ENCODE measurements at places on chromosomes 3 and 15.

GRCh38 chr3:120113128-120114116, 19.2 kb upstream of the GSK3B start:
- no peak overlapping the region for H3K4me3 ChIP-seq
- DNase-seq: no peak
- H3K27me3 ChIP-seq: peaks cover 4% of the 10 kb centered on the region
- H3K36me3 ChIP-seq: peaks cover 2% of the 10 kb centered on the region

DNA sequence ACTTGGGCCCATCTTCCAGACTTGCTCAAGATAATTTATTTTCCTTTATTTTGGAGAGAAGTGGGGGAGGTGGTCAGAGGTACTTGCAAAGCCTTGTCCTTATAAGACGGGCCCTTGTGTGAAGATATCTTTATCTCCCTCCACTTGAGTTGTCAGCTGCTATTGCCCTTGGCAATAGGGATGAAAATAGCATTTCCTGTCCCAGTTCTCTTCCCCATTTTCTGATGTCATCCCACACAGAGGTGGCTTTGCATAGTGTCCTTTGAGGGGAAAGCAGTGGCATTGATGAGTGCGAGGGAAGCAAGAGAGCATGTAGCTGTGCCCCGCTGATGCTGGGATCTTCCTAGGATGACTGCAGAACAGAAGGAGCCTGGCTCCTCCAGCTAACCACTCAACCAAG, 41.9 kb upstream of the TUBGCP5 start:
- no peak overlapping the region for H3K27ac ChIP-seq
- H3K27me3 ChIP-seq: peaks cover 9% of the 10 kb centered on the region
- no peak for DNase-seq
- no peaks in the 10 kb centered on the region for H3K4me1 ChIP-seq
- H3K4me3 ChIP-seq: no peak overlapping the region
- H3K36me3 ChIP-seq: no peaks in the 10 kb centered on the region

- DNase-seq: peak; percentile 14
- peaks cover 14% of the 10 kb centered on the region for H3K27me3 ChIP-seq
- no peaks in the 10 kb centered on the region for H3K4me1 ChIP-seq
- H3K36me3 ChIP-seq: no peaks in the 10 kb centered on the region
- H3K27ac ChIP-seq: no peak overlapping the region
Measured at GRCh38 chr3:45781841-45782240, 14.5 kb downstream of the SLC6A20 start.

DNA sequence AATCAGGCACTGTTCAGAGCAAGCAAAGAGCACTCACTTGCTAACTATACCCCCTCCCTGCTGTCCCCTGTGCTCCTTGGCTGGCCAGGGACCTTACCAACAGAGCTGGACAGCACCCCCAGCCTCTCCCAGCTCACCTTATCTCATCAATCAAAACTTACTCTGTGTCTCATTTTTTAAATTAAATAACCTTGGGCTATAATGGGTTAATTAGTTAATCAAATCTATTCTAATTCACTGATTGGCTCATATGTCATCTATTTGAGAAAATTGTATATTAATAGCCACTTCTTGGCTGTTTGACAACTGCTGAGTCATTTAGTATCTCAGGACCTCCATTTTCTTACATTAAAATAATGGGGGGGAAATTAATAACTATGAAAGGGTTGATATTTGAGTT, 22.9 kb downstream of the IL5RA start:
- no peaks in the 10 kb centered on the region for H3K36me3 ChIP-seq
- no peak overlapping the region for H3K27ac ChIP-seq
- DNase-seq: no peak
- no peak overlapping the region for H3K4me3 ChIP-seq

- DNase-seq: peak; percentile 59
- H3K27ac ChIP-seq: no peak overlapping the region
- no peak overlapping the region for H3K4me3 ChIP-seq
- peaks cover 3% of the 10 kb centered on the region for H3K4me1 ChIP-seq
- no peaks in the 10 kb centered on the region for H3K27me3 ChIP-seq
Measured at GRCh38 chr3:43523454-43524053, 98.3 kb downstream of the ANO10 start.

DNA sequence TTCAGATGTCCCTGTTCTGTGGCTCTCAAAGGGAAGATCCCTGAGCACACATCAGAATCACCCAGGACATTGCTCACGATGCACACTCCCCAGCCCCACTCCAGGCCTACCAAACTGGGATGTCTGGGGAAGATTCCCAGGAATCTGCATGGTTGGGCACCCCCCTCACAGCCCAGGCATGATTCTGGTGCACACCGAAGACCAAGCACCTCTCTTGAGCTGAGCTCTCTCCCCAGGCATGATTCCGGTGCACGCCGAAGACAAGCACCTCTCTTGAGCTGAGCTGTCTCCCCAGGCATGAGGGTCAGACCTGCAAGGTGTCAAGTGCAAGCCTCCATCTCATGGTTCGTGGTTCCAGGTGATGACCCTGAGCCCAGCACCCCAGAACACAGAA, 112.2 kb upstream of the MEF2A start:
- no peak overlapping the region for H3K4me3 ChIP-seq
- peaks cover 36% of the 10 kb centered on the region for H3K4me1 ChIP-seq

DNA sequence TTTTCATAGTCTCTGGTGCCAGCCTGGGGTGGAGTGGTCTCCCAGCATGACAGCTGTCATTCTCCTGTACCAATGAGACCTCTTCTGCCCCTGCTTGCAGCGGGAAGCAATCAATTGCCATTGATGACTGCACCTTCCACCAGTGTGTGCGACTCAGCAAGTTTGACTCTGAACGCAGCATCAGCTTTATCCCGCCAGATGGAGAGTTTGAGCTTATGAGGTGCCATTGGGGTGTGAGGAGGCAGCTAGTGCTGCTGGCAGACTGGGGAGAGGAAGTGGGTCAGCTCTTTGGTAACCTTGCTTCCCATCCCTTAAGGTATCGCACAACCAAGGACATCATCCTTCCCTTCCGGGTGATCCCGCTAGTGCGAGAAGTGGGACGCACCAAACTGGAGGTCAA, 4.4 kb upstream of the ABCF3 start:
- DNase-seq: no peak
- H3K27ac ChIP-seq: no peak overlapping the region
- H3K27me3 ChIP-seq: no peaks in the 10 kb centered on the region
- H3K36me3 ChIP-seq: peaks cover 42% of the 10 kb centered on the region

DNA sequence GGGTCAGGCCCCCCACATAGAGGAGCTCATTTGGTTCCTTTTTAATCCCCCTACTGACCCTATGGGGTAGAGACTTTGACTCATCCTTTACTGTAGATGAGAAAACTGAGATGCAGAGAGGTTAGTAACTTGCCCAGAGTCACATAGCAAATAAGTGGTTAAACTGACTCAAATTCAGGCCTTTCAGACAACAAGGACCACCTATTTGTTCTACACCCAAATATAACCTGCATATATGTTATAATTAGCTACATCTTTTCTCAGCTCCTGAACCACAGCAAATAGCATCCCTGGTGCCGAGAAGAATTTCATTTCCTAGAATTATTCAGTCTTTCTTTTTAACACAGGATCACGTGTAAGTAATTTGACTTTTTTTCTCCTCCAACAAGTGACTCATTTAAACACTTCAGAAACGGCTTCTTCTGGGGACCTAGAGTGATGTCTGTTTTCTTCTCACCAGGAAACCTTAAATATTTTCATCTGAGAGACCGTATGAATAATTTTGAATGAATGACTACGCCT, 57.4 kb downstream of the MGLL start:
- H3K27ac ChIP-seq: peak overlapping the region; percentile 89
- H3K4me3 ChIP-seq: peak overlapping the region; percentile 8
- H3K27me3 ChIP-seq: peaks cover 3% of the 10 kb centered on the region
- H3K4me1 ChIP-seq: peaks cover 70% of the 10 kb centered on the region
- H3K36me3 ChIP-seq: peaks cover 3% of the 10 kb centered on the region

- no peaks in the 10 kb centered on the region for H3K36me3 ChIP-seq
- H3K4me1 ChIP-seq: no peaks in the 10 kb centered on the region
- H3K27me3 ChIP-seq: peaks cover 18% of the 10 kb centered on the region
- H3K27ac ChIP-seq: no peak overlapping the region
- no peak for DNase-seq
Measured at GRCh38 chr3:59163953-59164352, 114.1 kb upstream of the CFAP20DC start.

DNA sequence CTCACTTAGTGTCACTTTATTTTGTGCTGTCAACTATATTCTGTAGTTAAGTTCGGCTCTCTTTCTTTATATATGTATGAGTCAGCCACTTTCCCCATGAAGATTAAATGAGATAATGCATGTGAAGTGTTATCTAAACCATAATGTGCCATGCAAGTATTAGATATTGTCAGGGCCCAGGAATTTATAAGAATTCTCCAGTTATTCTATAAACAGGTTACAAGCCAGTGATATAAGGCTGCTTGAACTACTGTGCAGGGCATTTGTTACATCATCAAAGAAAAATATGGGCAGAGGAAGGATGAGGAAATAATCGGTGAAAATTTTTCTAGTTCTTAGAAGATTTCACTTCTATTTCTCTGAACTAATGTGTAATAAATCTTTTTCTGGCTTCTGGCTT, 1049.0 kb upstream of the NR2F2 start:
- H3K27me3 ChIP-seq: peaks cover 37% of the 10 kb centered on the region
- H3K36me3 ChIP-seq: no peaks in the 10 kb centered on the region
- DNase-seq: no peak
- no peak overlapping the region for H3K27ac ChIP-seq
- peaks cover 19% of the 10 kb centered on the region for H3K4me1 ChIP-seq
- H3K4me3 ChIP-seq: no peak overlapping the region

GRCh38 chr3:108093021-108093420, 2.2 kb upstream of the CD47 start:
- H3K27ac ChIP-seq: no peak overlapping the region
- H3K4me1 ChIP-seq: peaks cover 34% of the 10 kb centered on the region
- peaks cover 15% of the 10 kb centered on the region for H3K36me3 ChIP-seq
- no peak overlapping the region for H3K4me3 ChIP-seq

GRCh38 chr3:129023909-129024308, 22.8 kb downstream of the EFCC1 start:
- H3K27me3 ChIP-seq: peaks cover 3% of the 10 kb centered on the region
- H3K36me3 ChIP-seq: peaks cover 1% of the 10 kb centered on the region
- DNase-seq: no peak

GRCh38 chr15:59444081-59444835, 6.3 kb downstream of the FAM81A start:
- no peak overlapping the region for H3K27ac ChIP-seq
- peaks cover 34% of the 10 kb centered on the region for H3K27me3 ChIP-seq
- no peaks in the 10 kb centered on the region for H3K36me3 ChIP-seq
- no peak overlapping the region for H3K4me3 ChIP-seq

DNA sequence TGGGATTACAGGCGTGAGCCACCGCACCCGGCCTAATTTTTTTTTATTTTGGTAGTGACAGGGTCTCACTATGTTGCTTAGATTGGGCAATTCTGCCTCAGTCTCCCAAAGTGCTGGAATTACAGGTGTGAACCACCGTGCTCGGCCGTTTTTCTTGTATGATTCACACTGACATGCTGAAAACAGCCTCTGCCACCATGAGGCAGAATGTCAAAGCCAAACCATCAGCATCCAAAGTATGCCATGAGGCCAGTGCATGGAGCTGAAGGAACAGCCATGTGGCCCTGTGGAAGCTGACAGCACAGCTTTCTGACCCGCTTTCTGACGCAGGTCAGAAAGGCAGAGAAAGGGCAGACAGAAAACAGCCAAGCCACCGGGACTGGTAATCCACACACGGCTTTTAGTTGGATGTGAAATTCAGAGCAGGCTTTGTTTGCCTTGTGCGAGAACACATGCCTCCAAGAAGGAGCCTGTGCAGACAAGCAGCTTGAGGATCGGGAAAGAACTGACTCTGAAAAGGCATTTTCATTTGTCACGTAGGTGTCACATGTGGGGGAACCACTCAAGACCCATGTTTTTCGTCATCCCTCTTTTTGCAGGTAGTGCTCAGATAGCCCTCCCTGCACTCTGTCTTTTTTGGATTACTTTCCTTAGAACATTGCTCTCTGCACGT, 25.1 kb downstream of the XYLB start:
- H3K36me3 ChIP-seq: peaks cover 19% of the 10 kb centered on the region
- no peak overlapping the region for H3K27ac ChIP-seq
- DNase-seq: no peak
- H3K27me3 ChIP-seq: no peaks in the 10 kb centered on the region
- H3K4me3 ChIP-seq: no peak overlapping the region

- no peak for DNase-seq
- peaks cover 39% of the 10 kb centered on the region for H3K36me3 ChIP-seq
- H3K27ac ChIP-seq: no peak overlapping the region
- H3K27me3 ChIP-seq: no peaks in the 10 kb centered on the region
- no peaks in the 10 kb centered on the region for H3K4me1 ChIP-seq
- no peak overlapping the region for H3K4me3 ChIP-seq
Measured at GRCh38 chr3:185606196-185606595, 20.1 kb downstream of the SENP2 start.

DNA sequence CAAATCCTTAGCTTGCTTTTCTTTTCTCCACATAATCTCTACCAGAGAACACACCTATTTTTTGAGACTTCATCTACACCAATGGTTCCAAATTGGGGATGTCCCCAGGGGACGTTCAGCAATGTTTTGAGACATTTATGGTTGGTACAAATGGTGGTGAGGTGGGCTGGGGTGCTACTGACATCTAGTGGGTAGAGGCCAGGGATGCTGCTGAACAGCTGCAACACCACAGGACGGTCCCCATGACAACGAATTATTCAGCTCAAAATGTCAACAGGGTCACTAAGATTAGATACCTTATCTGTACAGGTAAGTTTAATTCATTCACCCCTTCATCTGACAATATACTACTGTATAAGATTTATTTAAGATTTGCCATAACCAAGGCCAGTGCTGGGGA, 14.4 kb downstream of the GK5 start:
- H3K27me3 ChIP-seq: no peaks in the 10 kb centered on the region
- H3K36me3 ChIP-seq: peaks cover 53% of the 10 kb centered on the region
- H3K4me1 ChIP-seq: no peaks in the 10 kb centered on the region
- H3K4me3 ChIP-seq: no peak overlapping the region
- no peak for DNase-seq

DNA sequence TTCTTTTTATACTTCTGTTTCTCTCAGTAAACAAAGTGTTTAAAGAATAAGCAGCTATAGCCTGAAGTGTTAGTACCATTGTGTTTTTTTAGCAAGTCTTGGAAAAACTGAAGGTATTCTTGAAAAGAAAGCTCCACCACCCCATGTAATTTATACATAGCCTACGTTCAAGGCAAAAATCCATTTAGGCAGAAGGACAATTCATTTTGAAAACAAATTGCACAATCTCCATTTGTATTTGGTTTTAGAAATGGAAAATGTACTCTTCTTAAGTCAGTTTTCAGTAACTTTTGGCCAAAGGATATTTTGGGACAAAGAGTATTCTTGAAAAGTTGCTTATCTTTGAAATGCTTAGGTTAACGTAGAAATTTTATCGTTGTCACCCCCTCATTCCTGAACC, 34.5 kb downstream of the PTPRG start:
- H3K27ac ChIP-seq: no peak overlapping the region
- DNase-seq: no peak
- no peaks in the 10 kb centered on the region for H3K36me3 ChIP-seq
- no peaks in the 10 kb centered on the region for H3K4me1 ChIP-seq
